CD4-positive, alpha-beta T cell treated with Interleukin-15 for 1 hour (primary cell): ENCODE measurements at places on chromosomes 5 and 9.

- DNase-seq, result no peak
These were observed 75.3 kb upstream of the COL5A1 start for GRCh38 chr9:134566196-134566847.

GRCh38 chr5:176789873-176790615 is 20.3 kb upstream of the UNC5A start:
- no peak for DNase-seq

GRCh38 chr5:88606626-88607025 is 276.4 kb downstream of the MEF2C start:
- DNase-seq, result no peak

DNA sequence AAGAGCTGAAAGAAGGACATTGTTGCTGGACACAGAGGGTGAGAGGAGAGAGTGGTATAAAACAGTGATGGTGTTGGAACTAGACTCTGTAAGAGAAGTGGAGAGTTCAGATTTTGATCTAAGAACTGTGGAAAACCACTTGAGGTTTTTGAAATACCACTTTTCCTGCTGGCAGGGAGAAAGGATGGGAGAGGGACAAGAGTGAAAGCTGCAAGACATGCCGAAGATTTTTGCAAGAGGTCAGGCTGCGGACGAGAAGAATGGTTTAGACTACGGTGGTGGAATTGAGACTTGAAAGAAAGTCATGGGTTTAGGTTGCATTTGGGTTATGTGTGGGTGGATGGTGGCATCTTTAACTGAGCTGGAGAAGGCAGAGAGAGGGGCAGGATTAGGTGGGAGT is 202.2 kb upstream of the RPS23 start:
- no peak for DNase-seq

- DNase-seq, result no peak
These were observed 224.9 kb downstream of the CACNA1B start for GRCh38 chr9:138102246-138103051.

GRCh38 chr9:37656936-37657335 is 6.2 kb downstream of the FRMPD1 start:
- DNase-seq, result no peak

DNA sequence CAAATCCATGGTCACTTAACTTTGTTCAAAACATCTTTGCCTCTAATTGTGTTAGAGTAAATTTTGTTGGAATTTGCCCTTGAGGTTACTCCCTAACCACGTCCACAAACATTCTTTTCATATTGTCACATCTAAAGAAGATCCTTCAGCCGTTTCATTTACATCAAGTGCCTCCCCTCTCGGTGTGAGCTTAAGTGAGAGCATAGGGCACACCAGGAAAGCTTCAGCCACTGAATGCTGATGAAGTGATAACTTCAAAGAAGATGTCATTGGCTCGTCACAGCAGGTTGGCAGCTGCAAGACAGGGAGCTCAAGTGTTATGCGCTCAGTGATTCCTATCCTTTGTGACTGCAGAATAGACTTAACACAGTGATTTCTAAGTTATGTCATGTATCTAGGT is 49.6 kb upstream of the ADAMTS19 start:
- no peak for DNase-seq

DNA sequence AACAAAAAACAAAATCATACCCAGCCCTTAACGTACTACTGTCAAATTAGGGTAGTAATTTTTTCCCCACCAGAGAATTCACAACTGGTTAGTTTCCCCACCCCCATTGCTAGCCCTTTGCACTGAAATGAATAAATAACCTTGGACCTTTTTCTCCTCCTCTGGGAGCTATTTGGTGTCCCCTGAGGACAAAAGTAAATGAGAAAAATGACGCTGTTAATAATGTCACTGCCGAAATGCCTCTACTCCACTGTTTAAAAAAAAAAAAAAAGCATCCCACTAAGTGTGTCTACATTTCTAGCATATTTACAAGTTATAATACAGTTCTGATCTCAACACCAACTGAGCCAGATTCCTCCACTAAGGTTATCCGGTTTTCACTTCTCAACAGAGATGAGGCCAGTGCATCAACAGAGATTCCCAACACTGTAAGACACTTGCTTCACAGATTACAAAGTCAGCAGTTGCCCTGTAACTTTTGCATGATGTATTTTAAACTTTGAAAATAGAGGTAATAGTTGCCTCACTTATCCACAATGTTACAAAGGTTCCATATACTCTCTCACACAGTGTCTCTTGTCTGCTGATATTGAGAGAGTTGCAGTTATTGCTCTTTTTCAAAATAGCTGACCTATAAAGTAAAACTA is 5.1 kb upstream of the NFIB start:
- no peak for DNase-seq
